Caco-2 (cell line): ENCODE measurements at places on chromosomes 12 and 14.

GRCh38 chr14:102262929-102263462 lies 42.0 kb downstream of the MOK start:
- no peak for DNase-seq

GRCh38 chr12:94460616-94460959 lies 921 bp upstream of the CEP83 start:
- DNase-seq: no peak

DNA sequence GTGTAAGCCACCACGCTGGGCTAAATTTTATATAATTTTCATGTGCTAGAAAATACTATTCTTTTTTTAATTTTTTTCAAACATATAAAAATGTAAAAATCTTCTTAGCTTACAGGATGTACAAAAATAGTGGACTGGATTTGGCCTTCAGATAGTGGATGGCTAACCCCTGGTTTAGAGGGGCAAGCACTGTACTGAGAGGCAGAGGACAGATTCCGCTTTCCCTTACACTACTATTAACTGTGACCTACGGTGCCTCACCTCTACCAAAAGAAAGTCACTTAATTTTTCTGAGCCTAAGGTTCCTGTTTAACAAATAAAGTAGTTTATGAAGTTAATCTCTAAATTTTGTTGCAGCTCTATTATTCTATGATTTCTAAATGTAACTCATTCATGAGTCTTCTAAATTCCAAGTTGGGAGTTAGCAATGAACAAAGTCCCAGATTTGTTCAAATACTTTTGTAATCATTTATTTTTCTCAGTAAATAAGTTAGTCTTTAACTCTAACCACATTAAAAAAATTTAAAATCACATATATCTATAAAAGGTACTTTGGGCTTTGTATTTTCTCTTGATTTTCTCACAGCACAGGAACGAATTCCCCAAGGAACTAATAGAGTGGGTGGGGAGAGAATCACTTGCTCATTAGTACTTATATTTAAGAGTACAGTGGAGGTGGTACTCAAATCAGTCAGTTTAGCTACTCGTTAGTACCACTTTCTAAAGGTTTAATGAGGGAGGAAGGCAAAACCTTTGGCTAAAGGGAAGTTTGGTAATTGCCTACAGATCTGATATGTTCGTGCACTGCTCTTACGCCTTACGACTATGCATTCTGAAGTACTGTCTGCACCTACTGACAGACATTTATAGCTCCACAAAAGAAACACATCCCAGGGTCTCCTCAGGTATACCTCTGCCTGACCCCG lies 33.7 kb downstream of the SLC15A5 start:
- no peak for DNase-seq

DNA sequence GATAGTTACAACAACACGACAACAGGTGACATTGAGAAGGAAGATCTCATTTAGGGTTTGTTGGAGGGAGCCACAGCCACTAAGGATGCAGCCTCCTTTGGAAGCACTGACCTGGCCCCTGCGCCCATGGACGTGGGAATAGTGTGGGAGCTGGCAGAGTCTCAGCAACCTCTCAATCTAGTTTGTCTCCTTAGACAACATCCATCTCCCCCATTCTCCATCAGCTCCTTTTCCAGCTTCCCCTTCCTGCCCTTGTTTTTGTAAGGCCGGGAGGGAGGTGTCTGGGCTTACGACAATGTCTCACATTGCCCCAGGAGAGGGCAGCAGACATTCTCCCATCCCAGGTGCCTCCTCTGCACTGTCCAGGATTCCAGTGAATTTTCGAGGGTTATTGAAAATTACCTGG lies 170.2 kb upstream of the PZP start:
- peak; percentile 65 for DNase-seq

- DNase-seq: no peak
Observed at GRCh38 chr12:124938108-124938507, 23.7 kb upstream of the UBC start.

- no peak for DNase-seq
Observed at GRCh38 chr14:33589334-33589733, 361.5 kb downstream of the EGLN3 start.

- DNase-seq: no peak
Observed at GRCh38 chr12:75315518-75315917, 14.6 kb downstream of the CAPS2 start.

DNA sequence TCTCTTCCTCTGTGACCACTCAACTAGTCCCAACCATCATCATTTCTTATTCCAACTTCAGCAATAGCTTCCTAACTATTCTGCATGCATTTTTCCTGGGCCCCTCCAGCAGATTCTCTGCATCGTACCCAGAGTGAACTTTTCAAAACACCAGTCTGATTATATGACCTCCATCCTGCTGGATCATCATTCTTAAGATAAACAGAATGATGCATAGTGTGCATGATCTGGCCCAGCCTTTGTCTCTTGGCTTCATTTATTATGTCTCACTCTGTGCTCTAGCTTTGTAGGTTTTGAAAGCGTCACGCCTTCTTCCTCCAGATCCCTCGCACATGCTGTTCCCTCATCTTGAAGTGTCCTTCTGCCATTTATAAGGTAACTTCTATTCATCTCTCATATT lies 46.3 kb upstream of the SLC38A4 start:
- no peak for DNase-seq

GRCh38 chr12:66573605-66574004 lies 105.3 kb downstream of the GRIP1 start:
- no peak for DNase-seq

DNA sequence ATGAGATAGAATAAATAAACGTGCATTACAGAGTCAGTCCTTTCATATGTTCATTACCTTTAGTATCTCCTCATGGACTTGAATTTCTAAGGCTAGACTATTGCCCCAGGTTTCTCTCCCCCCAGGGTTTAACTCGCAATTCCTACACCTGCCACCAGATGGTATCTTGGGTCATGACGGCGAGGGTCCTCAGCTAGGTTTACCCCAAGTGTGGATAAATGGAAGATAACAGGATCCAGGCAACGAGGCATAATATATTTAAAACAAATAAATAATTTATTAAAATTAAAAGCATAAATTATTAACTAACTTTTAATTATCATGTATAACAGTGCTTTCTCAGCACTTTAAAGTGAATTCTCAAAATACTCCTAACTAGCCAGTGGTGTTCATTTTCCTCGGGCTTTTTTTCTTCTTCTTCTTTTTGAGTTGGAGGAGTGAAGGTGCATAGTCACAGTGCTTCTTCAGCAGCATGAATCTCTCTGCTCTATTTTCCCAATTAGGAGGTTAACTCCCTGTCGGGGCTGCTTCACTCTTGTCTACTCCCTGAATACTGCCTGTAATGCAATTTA lies 243.5 kb upstream of the CAND1 start:
- DNase-seq: peak; percentile 70

GRCh38 chr12:80441921-80442320 lies 2.1 kb upstream of the PTPRQ start:
- no peak for DNase-seq

DNA sequence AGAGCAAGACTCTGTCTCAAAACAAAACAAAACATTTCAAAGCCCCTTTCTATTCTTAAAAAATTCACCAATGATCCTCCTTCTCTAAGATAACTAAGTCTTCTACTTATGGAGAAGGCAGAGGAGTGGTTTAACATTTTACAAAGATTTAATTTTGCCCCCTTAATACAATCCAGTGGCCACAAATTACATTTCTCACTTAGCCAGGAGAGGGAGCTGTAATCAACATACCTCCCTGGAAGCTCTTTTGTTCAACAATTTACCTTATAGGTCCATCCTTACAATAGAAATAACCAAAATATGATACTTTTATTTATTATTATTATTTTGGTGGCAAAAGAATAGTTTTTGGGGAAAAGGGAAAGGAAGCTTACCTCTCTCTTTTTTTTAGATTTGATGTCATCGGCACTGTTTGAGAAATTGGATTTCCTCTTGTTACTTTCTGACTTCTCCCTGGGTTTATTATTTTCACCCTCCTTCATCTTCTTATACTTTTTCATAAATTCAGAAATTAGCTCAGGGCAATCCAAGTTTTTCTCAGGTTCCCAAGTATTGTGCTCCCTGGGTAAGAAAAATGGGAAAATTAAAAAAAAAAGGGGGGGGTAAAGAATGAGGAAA lies 28.1 kb downstream of the CBX5 start:
- no peak for DNase-seq

- DNase-seq: no peak
Observed at GRCh38 chr14:75615200-75615599, 36.8 kb downstream of the FLVCR2 start.

DNA sequence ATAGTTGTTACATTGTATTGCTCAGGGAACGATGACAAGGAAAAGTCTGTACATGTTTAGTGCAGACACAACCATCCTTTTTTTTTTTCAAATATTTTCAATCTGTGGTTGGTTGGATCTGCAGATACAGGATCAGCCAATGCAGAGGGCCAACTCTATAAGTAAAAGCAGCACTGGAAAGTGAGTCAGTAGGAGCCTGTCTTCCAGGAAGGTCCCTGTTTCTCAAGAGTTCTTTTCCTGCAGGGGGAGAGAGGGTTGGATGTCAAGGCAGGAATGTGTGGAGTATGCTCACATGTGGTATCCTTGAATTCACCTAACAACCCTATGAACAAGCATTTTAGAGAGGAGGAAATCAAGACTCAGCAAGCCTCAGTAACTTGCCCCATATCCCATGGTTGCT lies 409.1 kb downstream of the NPAS3 start:
- DNase-seq: no peak

DNA sequence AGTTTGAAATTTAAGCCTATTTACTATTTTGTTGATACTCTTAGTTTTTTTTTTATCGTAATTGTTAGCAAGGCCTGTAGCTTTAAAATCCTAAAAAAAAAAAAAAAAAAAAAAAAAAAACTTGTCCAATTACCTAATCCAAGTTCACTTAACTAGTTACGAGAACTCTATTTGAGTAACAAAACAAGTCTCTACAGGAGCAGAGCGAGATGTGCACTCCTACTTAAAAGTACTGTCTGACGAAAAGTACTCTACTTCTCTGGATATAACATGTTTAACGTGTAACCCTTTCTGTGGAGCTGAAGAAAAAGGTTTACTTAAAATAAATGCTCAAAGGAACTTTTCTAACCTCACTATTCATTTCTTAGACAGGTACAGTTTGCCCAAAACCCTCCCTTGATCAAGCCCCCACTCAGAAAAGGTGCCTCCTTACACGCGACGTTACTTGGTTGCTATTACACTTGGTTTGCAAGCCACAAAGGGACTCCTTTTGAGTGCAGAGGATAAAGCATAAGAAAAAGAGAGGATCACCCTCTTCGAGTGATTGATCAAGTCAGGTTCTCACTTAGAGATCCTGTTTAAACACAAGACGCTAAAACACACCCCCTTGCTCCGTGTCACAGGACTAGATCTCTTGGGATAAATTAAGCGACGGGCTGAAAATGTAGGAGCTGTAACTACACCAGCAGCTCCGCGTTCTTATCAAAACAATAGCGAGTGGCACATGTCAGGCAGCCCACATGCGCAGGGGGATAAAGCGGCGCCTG lies 2.2 kb downstream of the BAZ1A start:
- no peak for DNase-seq

DNA sequence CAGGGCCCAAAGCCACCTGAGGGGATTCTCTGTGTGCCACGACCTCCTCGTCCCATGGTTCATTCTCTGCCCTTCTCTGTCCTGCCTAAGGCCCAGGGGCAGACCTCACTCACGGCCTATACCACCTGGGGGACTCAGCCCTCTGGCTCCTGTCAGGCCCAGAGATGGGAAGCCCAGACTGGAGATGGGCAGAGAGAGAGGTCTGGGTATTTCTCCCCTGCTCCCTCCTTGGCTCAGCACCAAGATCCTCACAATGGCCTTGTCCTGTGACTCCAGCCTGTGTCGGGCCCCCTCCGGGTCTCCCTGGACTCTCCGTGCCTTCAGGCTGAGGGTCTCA lies 46.9 kb upstream of the BCL11B start:
- DNase-seq: no peak

DNA sequence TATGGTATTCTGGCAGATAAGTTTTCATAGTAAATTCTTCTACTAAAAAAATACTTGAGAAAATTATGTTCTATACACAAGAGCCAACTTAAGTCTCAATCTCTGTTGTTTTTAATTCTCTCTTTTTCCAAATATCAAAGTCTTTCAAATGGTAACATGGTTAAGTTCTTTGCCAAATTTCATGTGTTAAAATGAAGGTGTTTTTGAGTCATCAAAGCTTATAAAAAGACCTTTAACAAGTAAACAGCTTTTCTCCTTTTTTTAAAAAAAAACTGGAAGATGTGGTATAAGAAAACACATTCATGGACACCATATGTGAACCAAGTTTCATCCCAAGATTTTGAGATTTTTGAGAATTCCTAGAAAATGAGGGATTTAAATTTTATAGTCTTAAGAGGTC lies 111.3 kb downstream of the FOXG1 start:
- no peak for DNase-seq

DNA sequence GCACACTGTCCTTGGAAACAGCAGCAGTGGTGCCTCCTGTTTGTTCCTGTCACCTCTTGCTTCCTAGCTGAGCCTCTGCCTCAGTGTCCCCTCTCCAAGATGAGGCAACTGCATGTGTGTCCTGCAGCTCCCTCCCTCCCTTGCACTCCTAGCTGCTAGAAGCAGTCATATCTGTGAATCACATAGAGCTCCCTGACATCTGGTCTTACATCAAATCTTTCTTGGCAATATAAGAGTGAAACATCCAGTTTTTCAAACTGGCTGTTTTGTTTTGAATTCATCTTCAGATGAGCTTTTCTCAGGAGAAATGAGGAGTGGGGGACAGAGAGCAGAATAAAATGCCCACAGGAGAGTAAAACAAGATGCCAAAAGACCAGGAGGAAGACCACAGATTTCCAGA lies 103.7 kb downstream of the VCPKMT start:
- DNase-seq: no peak

- no peak for DNase-seq
Observed at GRCh38 chr12:111777345-111778045, 10.8 kb downstream of the ALDH2 start.

DNA sequence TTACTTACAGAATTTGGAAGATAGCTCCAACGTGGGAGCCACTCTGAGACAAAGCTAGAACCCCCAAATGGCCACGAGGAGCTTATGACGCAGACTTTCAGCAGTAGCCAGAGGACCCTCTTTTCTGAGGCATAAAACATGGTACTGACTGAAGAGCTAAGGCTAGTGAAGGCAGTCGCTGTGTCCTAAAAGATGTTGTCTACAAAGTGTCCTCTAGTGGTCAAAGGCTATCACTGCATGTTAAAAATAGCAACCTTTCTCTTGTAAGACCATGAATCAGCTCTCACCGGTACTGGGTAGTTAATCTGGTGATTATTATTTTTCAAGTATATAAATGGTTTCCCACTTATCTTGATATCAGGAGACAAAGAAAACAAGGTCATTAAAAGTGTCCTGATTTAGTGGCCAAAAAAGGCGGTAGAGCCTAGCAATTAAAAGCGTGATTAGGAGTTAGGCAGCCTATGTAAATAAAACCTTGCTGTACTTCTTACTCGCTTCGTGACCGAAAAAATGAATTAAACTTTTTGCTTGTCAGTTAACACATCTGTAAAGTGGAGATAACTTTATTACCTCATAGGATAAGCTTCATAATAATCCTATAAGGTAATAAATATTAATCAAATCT lies 47.0 kb upstream of the LGR5 start:
- DNase-seq: peak; percentile 34
